ENCODE measurements at places on chromosomes 2 and 18.

DNA sequence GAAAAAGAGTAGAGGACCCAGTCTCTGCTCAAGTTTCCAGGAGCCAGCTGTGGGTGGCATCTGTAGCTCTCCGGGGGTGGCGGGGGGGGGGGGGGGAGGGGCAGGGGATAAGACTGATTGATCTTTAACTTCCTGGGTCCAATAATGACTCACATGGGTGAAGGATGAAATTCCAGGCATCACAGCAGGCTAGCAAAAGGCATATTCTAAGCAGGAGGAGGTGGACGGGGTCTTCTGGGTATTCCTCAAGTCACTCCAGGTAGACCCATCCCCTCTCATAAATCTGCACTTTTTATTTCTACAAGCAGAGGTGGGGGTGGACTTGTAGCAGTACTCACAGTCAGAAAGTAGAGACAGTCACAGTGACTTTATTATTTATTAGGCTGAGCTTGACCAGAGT lies 85.5 kb upstream of the TMEM247 start:
- no peak for DNase-seq

- DNase-seq, result no peak
These were observed 127.1 kb upstream of the TANK start for GRCh38 chr2:161033059-161033660.

DNA sequence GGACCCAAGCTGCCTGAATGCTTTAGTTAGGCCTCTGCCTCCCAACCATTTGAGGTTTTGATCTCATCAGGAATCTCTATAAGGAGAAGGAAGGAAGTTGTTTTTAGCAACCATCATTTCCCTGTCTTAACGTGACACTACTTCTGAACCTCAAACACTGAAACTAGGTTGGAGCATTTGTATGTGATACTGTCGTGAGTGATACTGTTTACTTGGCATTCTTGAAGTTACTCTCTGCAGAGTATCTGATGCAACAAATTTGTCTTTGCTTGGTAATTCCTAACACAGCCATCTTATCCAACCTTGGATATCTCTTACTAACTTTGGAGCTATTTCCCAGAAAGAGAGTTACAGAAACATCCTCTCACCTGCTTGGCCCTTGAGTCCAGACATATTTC lies 22.1 kb downstream of the TTLL4 start:
- DNase-seq, result no peak

- DNase-seq, result no peak
These were observed 72.0 kb upstream of the ODC1 start for GRCh38 chr2:10520154-10520553.

DNA sequence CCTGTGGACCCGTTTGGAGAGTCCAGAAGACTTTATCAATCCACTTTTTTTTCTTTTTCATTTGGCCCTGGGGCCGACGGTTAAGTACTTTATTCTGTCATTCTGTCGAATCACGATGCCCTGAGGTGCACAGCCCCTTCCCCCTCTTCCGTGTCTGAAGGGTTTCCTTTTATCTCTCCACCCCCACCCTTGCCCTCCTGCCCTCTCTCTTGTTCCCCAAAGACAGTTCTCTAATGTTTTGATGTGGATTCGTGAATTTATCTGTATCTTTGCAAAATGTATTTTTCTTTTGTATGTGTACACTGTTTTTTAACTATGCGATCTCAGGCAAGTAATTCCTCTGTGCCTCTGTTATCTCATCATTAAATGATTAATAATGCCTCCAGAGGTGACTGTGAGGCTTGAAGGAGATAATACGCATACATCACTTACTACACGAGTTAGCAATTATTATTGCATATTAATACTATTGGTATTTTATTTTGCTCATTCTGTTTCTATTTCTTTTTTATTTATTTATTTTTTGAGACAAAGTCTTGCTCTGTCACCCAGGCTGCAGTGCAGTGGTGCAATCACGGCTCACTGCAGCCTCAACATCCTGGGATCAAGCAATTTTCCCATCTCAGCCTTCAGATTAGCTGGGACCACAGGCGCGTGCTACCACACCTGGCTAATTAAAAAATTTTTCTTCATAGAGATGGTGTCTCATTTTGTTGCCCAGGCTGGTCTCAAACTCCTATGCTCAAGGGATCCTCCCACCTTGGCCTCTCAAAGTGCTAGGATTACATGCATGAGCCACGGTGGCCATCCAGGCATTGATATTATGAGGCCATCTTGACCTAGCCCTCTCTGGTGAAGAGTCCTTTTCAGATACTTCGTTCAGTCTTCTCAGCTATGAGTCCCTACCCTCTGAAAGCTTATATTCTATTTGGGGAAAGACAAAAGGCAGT lies 1.4 kb upstream of the CASP8 start:
- DNase-seq, result no peak
